ENCODE measurements at places on chromosomes 6 and 20.

DNA sequence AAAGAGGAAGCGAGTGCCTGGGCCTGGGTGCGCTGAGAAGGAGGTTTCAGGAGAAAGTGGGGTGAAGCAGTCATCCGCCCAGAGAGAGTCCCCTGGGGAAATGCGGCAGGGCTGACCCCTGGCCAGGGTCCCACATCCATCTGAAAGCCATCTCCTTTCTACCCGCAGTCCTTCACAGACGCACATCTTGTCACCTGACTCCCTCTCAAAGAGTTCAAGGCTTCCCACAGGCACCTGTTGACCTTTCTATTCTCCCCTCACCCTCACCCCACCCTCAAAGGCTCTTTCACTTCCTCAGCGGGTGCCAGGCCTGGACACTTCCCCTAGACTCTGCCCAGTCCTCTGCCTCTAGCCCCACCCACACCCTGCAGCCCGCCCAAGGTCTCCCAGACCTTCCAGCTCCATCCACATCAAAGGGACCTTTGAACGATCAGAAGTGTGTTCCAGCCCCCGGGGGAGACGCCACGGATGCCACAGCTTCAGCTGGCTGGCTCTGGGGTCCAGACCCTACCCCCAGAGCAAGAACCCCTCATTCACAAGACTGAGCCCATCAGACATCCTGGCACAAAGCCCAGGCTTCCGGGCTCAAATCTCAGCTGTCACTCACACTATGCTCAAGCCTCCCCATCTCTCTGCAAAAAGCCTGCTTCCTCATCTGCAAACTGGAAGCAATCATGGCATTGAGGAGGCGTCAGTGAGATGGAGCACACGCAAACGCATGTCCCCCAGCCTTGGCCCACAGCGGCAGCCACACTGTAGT, 2.1 kb downstream of the CTSZ start:
- H3K27me3 ChIP-seq, result no peaks in the 10 kb centered on the region
- peaks cover 6% of the 10 kb centered on the region for H3K36me3 ChIP-seq
- H3K4me1 ChIP-seq, result peaks cover 25% of the 10 kb centered on the region
- DNase-seq, result no peak

GRCh38 chr20:54680872-54681619, 205.7 kb downstream of the DOK5 start:
- H3K27ac ChIP-seq, result no peak overlapping the region
- H3K27me3 ChIP-seq, result no peaks in the 10 kb centered on the region
- no peaks in the 10 kb centered on the region for H3K4me1 ChIP-seq
- DNase-seq, result no peak
- no peak overlapping the region for H3K4me3 ChIP-seq

DNA sequence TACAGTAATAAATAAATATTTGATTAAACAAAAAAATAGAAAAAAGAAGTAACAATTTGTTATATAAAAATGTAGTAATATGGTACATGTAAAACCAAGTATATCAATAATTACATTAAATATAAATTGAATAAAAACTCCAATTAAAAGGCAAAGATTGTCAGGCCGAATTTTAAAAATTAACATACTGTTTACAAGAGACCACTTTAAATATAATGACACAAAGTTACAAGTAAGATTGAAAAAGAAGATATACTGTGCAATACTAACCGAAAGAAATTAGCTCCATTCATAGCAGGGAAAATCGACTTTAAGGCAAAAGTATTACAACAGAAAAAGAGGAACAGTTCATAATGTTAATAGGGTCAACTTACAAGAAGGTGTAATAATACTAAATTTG, 571.5 kb upstream of the ARID1B start:
- H3K36me3 ChIP-seq, result no peaks in the 10 kb centered on the region
- no peak overlapping the region for H3K27ac ChIP-seq
- no peak overlapping the region for H3K4me3 ChIP-seq
- DNase-seq, result no peak

- H3K4me3 ChIP-seq, result no peak overlapping the region
- H3K4me1 ChIP-seq, result no peaks in the 10 kb centered on the region
- no peaks in the 10 kb centered on the region for H3K27me3 ChIP-seq
- H3K27ac ChIP-seq, result no peak overlapping the region
- no peaks in the 10 kb centered on the region for H3K36me3 ChIP-seq
These were observed 211.2 kb downstream of the LAMA2 start for GRCh38 chr6:129094147-129094546.

GRCh38 chr6:33235221-33235634, 26.9 kb downstream of the RING1 start:
- no peaks in the 10 kb centered on the region for H3K36me3 ChIP-seq
- no peaks in the 10 kb centered on the region for H3K4me1 ChIP-seq
- DNase-seq, result no peak
- H3K27me3 ChIP-seq, result no peaks in the 10 kb centered on the region

GRCh38 chr6:143135325-143135724, 74.6 kb downstream of the AIG1 start:
- no peaks in the 10 kb centered on the region for H3K27me3 ChIP-seq
- no peak for DNase-seq
- no peaks in the 10 kb centered on the region for H3K4me1 ChIP-seq
- peaks cover 30% of the 10 kb centered on the region for H3K36me3 ChIP-seq
- H3K4me3 ChIP-seq, result no peak overlapping the region
- H3K27ac ChIP-seq, result no peak overlapping the region

GRCh38 chr20:48597521-48598302, 230.1 kb downstream of the PREX1 start:
- no peak overlapping the region for H3K27ac ChIP-seq
- H3K4me3 ChIP-seq, result no peak overlapping the region
- DNase-seq, result no peak
- no peaks in the 10 kb centered on the region for H3K4me1 ChIP-seq
- no peaks in the 10 kb centered on the region for H3K27me3 ChIP-seq

- H3K27me3 ChIP-seq, result no peaks in the 10 kb centered on the region
- no peak overlapping the region for H3K27ac ChIP-seq
- H3K36me3 ChIP-seq, result no peaks in the 10 kb centered on the region
- no peak for DNase-seq
- H3K4me1 ChIP-seq, result no peaks in the 10 kb centered on the region
- H3K4me3 ChIP-seq, result no peak overlapping the region
These were observed 655.9 kb upstream of the MAN1A1 start for GRCh38 chr6:120005292-120005976.
